ENCODE measurements at places on chromosomes 2 and 18.

GRCh38 chr2:163934131-163934530 is 198.3 kb upstream of the FIGN start:
- no peak for DNase-seq

DNA sequence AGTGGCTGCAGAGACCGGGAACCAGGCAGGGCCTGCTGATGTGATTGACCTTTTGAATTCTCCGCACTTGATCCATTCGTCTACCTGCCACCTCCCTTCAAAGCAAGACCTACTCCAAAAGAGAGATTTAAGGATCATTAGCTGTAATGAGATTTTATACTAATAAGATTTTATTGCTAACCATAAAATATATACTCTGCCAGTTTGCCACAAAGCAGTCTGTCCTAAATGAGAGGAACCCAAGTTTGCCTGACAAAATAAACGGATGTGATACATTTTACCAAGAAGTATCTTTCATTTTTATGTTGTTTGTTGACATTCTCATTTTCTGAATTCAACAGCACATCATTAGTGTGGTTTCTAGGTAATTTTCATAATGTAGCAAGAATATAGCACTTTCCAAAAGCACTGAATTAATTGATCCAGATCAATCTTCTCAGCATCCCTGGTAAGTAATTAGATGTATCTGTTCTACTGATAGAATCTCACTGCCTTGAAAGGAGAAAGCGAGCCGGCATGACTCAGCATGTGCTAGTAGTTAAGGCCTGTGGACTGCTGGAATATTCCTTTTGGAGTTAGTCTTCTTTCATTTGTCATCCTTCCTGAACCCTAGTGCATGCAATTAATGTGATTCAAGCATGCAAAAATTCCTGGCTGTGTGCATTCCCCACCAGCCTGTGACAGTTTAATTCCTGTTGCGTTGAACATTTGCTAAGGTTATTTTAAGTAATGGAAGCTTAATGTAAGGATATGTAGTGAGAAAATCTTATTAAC is 128.5 kb downstream of the ARL6IP6 start:
- DNase-seq, result no peak

- no peak for DNase-seq
Observed at GRCh38 chr2:17363846-17364245, 154.4 kb downstream of the RAD51AP2 start.

DNA sequence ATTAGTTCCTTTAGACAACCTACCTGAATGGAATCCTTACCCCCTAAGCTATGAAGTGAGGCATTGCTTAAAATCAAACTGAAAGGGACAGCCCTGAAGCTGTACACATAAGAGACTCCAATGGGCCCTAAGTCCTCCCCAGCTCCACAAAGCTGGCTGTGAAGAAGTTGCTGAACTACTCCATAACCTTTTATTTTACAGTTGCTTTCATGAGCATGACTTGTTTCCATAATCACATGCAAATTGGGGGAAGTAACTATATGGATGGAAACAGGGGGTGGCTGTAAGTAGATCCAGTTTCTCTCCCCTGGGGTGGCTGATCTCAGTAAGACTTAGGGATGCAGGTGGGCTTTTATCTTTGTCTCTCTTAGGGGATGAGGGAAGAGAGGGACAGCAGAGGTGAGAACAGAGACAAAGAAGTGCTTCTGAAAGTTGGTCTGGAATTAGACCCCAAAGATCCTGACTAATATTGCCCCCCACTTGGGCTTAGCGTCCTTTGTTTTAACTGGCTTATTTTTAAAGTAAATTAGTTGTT is 5.5 kb downstream of the FZD5 start:
- no peak for DNase-seq

- DNase-seq, result no peak
Observed at GRCh38 chr18:13619505-13620205, 106.7 kb downstream of the FAM210A start.

DNA sequence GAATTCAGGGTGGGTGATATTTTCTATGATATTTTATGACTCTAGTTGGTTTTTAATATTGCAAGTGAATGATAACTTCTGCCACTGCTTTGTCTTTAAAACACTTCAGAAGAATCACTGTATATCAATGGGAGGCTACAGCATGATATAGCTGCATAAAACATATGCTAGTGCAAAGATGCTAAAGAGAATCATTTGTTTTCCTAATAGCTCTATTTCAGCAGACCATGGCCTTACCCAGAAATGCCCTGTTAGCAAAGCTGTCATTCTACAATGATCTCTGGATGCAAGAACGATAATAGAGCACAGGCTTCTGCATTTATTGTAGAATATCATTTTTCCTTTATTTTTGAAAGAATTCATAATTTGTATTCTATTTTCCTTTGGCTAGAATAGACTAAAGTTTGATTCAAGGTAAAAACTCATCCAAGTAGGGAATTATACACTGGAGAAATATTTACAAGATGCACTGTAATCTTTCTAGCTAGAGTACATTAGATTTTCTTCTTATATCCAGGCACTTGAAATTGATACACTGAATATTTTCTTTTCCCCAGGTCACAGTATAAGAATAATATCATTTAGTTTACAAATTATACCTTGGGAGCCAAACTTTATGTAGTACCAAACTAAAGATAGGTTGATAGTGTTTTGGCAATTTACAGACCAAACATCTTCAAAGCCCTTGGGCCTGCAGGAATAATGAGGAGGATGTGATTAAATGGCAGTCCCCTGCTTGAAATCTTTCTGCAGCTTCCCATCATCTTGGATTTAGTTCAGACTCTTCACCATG is 252.6 kb upstream of the LINC00305 start:
- no peak for DNase-seq

DNA sequence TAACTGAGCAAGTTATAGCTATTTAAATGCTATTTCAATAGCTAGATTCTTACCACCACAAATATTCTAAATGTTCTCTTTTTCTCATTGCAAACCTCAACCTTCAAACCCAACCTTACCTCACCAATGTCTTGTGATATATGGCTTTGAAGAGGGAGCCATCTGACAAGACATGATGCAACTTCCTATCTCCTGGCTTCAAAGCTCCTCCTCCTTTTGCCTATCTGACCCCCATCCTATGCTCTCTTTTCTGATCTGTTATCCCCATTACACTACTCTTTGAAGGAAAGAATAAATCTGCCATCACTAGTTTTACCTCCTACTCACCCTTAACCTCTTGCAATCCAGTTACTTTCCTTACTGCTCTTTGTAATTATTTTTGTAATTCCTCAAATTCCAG is 235.6 kb upstream of the ZSWIM2 start:
- no peak for DNase-seq

- DNase-seq, result no peak
Observed at GRCh38 chr2:172280571-172281361, 146.6 kb upstream of the ITGA6 start.

DNA sequence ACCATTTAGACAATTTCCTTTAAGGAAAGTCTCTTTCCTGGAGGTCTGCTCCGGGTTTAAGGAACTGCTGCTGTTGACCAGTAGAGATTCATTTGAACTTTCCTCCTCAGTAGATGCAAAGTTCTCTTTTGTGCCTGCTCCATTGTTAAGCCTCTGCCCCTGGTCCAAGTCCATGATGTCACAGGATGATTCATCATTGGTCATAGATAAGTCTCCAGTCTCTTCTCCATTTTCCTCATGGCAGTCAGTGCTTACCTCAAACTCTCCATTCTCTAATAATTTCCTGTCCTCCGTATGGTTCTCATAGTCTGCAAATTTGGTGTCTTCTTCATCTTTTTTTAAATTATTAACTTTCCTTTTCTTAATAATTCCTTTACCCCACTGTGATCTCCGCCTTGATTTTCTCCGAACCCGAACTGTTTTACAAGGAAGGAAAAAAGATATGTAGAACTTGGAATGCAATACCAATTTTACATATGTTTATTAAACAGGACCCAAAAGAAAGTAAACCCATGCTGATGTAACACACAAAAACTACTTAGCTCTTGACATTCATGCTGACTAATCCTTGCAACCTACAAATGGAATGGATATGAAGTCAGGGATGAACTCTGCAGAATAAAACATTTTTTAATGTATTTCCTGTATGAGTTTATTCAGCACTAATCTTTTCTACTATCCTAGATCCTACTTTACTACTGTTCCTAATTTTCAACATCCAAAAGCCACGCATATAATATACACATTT is 169.1 kb downstream of the ATAD2B start:
- no peak for DNase-seq

DNA sequence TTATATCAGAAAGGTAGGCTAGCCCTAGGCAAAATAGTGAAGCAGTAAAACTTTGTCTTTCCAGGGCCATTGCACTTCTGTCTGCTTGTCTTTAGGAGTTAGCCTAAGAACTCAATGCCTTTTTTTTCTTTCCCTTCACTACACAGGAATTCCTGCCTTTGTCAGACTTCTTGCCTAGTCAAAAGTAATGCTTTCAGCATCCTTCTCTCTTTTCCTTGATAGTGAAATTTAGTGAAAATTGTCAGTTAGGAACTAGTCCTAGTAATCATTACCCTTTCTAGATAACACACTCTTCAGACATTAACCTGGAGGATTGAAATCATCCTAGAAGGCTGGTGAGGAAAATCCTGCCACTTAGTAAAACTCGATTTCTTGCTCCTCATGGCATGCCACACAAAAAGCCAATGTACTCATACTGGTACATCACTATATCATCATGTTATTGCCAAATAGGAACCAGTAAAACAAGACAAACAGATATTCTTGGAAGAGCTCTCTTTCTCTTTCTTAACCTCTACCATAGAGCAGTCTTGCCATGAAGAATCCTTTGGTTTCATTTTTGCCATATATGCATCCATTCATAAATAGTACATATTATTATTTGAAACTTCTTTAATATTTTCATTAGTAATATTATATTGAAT is 320.5 kb downstream of the CTNNA2 start:
- no peak for DNase-seq

DNA sequence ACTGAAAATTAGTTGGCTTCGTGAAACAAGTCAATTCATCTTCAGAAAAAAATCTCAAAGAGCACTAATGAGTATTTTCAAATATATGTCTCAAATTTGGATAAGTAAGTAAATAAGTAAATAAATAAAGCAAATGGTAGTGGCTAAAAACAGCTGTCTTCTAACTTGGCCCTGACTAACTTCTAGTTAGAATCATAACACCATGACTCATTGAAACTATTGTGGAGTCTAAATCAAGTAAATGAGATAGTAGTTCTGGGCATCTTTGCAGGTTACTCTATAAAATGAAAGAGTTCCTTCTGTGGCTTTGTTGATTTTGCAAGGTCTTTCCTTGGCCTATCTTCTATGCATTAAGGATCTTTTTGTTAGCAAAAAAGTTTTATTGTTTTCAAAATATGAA is 110.7 kb downstream of the SLC8A1 start:
- DNase-seq, result no peak

DNA sequence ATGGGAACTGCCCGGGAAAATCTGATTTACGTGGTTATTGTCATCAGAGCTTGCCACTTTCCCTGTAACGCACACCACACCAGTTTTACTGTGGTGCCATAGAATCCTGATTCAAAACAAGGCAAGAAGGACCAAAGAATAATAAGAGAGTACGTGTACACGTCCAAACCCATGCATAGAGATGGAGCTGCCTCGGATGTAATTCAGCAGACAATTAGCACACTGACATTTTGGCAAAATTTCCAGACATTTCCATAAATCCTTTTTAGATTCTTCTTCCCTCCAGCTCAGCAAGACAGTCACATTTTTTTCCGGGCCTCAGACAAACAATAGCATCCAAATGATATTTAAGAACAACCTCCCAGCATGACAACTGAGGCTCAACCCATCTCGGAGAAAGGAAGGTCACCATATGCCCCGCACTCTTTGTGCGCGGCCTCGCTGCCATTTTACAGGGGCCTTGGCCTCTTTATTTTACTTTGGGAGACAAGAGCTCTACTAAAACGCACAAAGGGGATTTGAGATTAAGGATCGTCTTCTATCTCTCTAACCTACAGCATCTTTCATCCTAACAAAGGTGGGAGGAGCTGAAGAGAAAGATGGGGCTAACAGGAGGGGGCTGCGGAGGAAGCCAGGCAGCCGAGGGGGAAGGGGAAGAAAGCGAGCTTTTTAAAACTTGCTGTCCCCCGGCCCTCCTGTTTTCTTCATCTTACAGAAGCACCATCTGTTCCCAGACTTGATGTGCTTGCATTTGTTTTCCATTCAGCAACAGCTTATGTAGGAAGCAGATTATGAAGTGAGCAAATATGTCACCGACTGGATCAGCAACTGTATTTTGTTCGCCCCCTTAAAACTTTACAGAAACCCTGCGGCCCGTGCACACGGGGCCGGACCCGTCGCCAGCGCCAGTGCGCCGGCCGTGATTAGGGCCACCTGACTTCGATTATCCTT is 61.0 kb downstream of the CDCA7 start:
- DNase-seq, result no peak

- no peak for DNase-seq
Observed at GRCh38 chr18:62144338-62144737, 42.5 kb downstream of the PIGN start.
